ENCODE measurements at places on chromosomes 7 and 10. TPM values are rescaled to one million over a fixed set of nuclear protein-coding genes. Genes with fewer than 3 reads are reported as not detected.
A peak's percentile ranks its signal among the peaks of the same experiment; 100 is the strongest.

DNA sequence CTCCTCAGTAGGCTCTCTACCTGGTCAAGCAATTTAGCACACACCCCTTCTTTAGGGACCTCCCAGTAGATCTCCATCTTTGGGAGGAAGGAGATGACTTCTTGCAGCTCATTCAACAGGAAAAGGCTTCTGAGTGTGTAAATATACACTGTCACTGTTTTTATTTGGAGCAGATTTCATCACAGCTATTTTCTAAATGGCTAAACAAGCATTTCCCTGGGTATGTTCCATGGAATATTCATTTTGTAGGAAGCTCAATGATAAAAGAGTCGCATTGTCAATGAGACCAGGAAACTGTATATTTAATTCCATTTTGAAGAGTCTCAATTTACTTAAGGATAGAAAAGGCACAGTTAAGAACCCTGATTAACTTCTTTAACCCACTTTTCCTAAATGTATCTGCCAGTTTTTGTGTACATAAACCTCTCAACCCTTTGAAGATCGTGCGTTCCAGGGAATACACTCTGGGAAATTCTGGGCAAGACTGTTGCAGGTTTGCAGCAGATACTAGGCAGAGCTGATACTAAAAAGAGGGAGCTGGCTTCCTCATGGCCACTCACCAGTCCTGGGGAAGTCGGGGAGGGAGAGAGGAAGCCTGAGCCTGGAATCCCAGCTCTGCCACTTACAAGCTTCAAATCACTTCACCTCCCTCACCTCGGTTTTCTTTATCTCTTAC is 10.1 kb downstream of the LGI1 start:
- no peak for DNase-seq

Gene UCMA
- polyA plus RNA-seq, result not detected

Gene MRC1
- not detected for polyA plus RNA-seq

GRCh38 chr7:118696879-118697278 is 472.4 kb downstream of the ANKRD7 start:
- no peak for DNase-seq

Gene VAX1
- polyA plus RNA-seq, result not detected

GRCh38 chr10:44660271-44660670 is 250.9 kb upstream of the TMEM72 start:
- peak; percentile 42 for DNase-seq

Gene MARVELD1
- polyA plus RNA-seq, result 27.6 TPM

Gene CCDC7
- polyA plus RNA-seq, result 2.2 TPM

DNA sequence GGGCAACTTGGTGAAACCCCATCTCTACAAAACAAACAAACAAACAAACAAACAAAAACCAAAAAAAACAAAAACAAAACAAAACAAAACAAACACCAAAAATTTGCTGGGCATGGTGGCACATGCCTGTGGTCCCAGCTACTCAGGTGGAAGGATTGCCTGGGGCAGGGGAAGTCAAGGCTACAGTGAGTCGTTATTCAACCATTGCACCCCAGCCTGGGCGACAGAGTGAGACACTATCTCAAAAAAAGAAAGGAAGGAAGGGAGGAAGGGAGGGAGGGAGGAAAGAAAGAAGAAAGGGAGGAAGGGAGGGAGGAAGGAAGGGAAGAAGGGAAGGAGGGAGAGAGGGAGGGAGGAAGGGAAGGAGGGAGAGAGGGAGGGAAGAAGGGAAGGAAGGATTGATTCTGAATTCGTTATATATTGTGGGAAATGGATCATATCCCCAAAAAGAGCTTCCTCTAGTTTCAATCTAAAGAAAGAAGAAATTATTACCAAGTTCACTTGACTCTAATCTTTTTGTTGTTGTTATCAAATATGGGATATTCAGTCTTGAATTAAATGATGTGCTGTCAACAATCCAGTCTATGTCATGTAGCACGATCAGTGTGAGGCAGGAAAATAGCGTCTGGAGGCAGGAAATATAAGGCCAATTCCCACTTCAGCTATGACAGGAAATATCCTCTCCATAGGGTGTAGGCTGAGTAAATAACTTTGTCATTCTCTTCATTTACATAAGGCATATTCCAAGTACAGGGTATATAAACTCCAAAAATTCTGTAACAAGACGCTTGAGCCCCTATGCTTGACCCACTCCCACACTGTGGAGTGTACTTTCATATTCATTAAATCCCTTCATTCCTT is 26.2 kb upstream of the TRIM24 start:
- DNase-seq, result no peak

Gene GIMAP2
- 0.13 TPM for polyA plus RNA-seq

GRCh38 chr7:158695726-158696452 is 8.7 kb downstream of the NCAPG2 start:
- peak; percentile 87 for DNase-seq

Gene SCART1
- 0.15 TPM for polyA plus RNA-seq

Gene UPK3BL1
- polyA plus RNA-seq, result 9.5 TPM

Gene GTF2IRD1
- polyA plus RNA-seq, result 6.6 TPM

DNA sequence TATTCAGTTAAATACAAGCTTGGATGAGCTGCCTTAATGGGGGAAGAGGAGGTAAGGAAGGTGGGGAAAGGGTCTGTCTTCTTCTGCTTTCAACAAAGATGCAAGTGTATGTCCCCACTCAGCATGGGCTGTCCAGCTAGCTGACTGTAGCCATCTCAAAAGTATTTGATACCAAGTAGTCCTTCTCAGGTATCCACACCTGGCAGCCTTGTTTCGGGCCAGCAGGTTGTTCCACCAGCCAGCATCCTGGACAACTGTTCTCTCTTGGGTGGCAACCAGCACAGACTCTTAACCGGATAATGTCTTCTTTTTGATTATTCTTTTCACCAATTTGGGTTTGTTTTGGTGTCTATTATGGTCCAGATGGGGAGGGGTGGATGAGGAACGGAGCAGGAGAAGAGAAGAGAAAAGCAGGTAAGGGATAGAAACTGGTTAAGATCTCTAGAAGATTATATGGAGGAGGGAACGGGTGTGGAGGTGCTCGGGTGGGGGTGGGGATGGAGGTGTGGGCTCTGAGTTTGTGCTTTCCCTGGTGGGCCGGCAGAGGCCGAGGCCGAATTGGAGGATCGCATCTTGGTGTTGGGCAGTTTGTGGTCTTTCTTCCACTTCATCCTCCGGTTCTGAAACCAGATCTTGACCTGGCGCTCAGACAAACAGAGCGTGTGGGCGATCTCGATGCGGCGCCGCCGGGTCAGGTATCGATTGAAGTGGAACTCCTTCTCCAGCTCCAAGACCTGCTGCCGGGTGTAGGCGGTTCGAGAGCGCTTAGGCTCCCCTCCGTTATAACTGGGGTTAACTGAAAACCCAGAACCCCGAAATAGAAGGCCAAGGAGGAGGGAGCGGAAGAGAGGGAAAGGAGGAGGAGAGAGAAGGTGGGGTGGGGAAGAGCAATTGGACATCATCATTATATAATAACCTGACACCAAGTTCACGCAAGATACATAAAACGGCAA is 1.5 kb downstream of the HOXA4 start:
- no peak for DNase-seq

- DNase-seq, result peak; percentile 1
Measured at GRCh38 chr10:8453587-8453986, 399.1 kb downstream of the GATA3 start.

Gene UNC5B
- 3.0 TPM for polyA plus RNA-seq

DNA sequence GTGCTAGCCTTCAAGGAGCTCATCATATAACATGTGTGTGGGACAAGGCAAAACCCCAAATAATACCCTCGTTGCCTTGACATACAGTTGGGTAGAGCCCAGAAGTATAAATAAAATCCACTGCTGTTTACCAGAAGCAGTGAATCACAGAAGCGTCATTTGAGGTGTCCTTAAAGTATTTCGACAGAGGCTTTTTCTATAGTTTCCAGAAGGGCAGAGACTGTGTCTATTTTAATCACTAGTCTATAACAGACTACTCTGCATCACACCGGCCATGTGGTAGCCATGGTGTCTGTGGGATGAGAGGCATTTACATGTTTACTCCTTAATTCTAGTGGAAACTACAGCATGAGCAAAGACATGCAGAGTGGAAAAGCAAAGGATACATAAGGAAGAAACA is 131.3 kb downstream of the CTTNBP2 start:
- DNase-seq, result peak; percentile 23

GRCh38 chr7:13982940-13983677 is 6.4 kb downstream of the ETV1 start:
- no peak for DNase-seq

DNA sequence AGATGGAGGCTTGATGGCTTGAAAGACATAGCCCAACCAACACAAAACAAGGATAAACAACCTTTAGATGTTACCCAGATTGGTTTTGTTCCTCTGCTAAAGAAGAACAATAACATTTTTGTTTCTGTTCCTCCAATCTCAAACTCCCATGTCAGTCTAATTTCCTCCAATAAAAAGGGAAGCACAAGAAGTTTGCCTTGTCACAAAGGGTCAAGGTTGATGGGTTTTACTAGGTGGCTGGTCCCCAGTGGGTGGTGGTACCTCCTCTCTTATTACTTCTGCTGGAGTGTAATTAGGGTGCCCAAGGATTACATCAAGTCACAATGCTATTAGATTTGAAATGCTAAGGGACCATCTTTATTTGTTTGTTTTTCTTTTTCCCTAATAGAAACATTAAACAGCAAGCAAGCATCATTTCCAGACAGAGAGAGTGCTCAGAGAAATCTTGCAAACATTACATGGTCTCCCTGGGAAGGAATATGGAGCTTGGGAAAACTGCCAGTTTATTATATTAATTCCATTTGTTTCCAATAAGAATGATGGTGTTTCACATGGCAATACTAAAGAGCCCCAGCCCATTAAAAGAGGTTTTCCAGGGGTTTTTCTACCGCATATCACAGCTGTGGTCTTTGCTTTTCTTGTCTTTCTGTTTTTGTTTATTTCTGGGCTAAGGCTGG is 78.3 kb upstream of the AOAH start:
- DNase-seq, result no peak

GRCh38 chr10:19169684-19170083 is 121.1 kb downstream of the MALRD1 start:
- peak; percentile 6 for DNase-seq

GRCh38 chr7:6074612-6075380 is 43.6 kb downstream of the ANKRD61 start:
- DNase-seq, result no peak

Gene HOXA5
- 1.3 TPM for polyA plus RNA-seq

GRCh38 chr7:20647908-20648776 is 32.7 kb downstream of the ABCB5 start:
- peak; percentile 39 for DNase-seq

Gene GPR85
- polyA plus RNA-seq, result 1.8 TPM

All from GM23248 (cell line).